COR-L47 (cell line): ENCODE measurements at places on chromosomes 4 and X.

DNA sequence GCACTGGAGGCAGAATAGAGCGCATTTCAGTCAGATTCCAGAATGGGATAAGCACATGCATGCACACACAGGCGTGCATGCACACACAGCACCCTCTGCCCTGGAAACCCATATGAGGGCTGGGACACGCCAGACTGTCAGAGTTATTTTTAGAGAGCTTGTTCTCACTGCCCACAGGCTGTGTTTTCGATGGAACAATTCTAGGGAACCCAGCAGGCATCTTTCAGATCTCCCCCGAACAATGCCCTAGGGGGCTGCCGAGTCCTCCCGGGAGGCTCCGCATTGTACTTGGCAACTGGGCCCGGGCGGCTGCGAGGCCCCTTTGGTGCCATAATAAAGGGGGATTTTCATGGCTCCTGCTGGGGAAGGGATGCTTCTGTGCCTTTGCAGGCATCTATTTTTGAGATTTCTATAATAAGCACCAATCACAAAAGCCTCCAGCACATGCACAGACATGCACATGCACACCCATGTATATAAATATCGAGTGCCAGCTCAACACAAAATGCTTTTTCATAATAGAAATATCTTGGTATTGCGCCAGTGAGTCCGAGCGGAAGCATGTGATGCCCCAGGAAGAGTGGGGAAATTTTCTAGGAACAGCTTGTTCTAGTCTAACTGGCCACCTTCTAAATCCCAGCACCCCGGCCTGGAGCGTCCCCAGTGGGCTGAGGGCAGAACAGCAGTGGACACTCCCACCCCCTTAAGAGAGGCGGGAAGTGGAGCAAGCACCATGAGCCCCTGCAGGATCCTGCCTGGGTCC is 88.5 kb downstream of the PHKA2 start:
- DNase-seq = no peak

- DNase-seq = no peak
These were observed 97.5 kb upstream of the STOX2 start for GRCh38 chr4:183807420-183808096.

DNA sequence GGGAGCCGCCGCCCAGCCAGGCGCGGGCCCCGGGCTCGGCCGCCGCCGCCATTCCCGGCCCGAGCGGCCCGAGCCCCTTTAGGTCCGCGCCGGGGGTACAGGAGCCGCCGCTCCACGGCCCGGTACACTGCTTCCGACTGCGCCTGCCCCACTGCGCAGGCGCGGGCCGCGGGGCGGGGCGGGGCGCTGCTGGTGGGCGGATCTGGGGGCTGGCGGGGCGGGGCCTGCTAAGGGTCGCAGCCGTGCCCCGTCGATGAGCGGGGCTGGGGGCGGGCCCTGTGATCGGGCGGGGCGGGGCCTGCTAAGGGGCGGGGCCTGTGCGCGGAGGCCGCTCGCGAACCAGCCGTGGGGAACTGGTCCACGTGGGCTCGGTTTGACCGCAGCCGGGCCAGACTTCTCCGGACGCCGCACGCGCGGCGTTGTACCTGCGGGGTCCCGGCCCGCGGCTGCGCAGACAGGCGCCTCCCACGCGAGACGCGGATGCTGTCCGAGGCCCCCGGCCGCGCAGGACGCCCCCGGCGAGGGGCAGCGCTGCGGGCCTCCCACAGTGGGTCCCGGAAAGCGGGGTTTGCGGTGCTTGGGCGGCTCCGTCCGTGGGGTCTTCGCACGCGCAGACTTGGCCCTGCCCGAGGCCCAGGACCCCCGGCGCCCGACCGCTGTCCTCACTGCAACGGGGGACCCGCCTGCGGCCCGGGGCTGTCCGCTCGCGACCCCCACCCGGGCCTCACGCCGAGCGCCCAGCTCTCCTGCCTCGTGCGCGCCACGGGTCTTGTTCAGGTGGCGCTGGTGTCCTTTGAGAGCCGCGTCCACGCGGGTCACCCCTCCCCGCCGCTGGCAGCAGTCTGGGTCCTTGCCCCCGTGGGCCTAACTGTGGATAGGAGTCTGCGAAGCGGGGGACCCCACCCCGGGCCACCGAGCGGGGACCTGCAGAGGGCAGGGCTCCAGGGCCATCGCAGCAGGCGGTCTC is at the start of gene DGKQ:
TSS of gene DGKQ (minus strand) at position 139 of the 967 bp plus-strand sequence. CDS start at position 52, 87 bp downstream.
- peak; percentile 20 for DNase-seq

GRCh38 chr4:159047478-159048165 is 55.3 kb upstream of the RAPGEF2 start:
- no peak for DNase-seq

GRCh38 chr4:184248216-184248615 is 30.5 kb upstream of the ENPP6 start:
- no peak for DNase-seq

DNA sequence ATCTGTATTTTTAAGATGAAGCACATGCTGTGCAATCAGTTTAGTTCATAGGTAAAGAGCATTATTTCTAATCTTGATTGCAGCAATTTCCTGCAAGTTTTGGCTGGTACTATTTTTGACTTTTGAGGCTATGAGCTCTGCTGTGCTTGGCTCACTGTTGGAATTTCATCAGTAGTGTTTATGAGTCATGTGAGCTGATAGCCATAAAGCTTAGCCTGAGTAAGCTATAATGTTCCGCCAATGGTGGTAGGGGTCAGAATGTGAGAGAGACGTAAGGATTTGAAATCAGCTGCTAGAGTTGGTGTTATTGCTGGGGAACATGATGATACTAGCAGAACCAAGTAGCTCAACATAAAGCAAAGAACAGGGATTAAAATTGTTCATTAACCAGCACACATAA is 590.9 kb upstream of the GNPDA2 start:
- DNase-seq = no peak
